NT2/D1 (cell line): ENCODE measurements at places on chromosomes 5 and 9.

GRCh38 chr5:54040804-54041203, 269.6 kb downstream of the ARL15 start:
- no peak for DNase-seq

- DNase-seq: no peak
Measured at GRCh38 chr9:128118472-128118857, 9.1 kb downstream of the PTGES2 start.

DNA sequence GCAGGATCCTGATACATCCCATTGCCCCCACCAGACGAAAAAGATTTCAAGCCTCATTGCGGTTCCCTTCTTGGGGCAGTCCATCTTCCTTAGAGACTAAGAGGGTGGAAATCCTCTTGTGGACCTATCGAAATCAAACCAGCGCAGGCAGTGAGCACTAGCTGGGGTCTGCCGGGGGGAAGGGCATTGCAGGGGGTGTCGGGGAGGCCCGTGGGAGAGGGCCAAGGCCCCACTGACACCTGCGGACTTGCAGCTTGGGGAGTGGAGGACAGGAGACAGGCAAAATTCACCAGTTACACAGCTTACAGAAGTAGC, 522 bp downstream of the BTNL9 start:
- no peak for DNase-seq

GRCh38 chr9:124517600-124517999, 10.4 kb upstream of the NR5A1 start:
- DNase-seq: no peak

- no peak for DNase-seq
Measured at GRCh38 chr5:148454576-148454975, 70.8 kb downstream of the FBXO38 start.

- DNase-seq: no peak
Measured at GRCh38 chr5:67623078-67623477, 426.5 kb upstream of the CD180 start.

- DNase-seq: no peak
Measured at GRCh38 chr5:160787240-160787639, 64.8 kb downstream of the ATP10B start.

- no peak for DNase-seq
Measured at GRCh38 chr5:10654566-10654965, 90.7 kb downstream of the ANKRD33B start.

DNA sequence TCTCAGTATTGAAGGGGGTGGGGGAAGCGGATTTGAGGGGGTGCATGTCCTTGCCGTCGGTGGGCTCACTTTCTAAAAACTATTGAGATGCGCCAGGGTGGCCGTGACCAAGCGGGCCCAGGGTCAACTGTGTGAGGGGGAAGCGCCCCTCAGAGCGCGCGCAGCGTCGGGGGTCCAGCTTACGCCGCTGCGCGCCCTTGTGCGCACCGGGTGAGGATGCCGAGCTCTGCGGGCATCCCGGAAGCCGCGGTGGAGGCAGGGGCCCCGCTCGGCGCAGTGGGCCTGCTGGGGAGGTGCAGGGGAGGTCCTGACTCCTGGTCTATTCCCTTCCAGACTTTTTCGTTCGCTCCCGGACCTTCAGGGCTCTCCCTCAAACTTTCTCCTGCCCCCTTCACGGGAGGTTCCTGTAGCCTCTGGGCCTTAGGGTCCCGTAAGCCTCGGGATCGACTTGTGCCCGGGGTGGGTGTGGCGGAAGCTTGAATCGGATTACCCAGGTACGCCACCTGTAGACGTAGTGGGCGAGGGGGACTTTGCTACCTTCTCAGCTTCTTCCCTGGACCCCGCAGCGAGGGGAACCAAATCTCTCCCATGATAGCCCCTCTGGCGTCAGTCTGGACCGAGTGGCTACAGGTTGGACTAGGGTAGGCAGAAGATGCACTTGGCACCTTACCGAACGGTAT, 2.5 kb upstream of the PRDM6 start:
- no peak for DNase-seq

DNA sequence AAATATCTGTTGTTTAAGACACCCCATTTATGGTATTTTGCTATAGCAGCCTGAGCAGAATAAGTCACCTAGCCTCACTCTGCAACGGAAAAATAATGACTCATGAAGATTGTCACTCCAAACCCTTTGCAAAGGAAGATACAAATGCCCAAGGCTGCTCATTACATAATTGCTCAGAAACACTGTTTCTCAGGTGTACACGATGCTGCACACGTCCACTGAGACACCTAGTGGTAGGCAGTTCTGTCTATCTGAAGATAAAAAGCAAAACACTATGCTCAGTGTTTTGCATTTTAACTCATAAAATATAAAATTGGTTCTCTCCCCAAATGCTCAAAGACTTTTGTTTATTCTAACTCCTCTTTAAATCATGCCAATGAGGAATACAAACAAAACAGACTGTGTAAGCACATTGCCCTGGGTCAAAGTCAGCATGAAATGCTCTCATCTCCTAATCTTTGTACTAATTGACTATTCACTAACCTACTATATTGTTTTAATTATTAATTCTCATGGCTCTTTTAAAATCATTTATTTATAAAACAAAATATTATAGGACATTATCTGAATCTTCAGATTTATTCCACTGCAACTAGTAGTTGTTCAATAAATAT, 7.7 kb upstream of the TSLP start:
- no peak for DNase-seq

GRCh38 chr9:79742110-79742721, 170.5 kb downstream of the TLE4 start:
- no peak for DNase-seq
